Stimulated activated CD4-positive, alpha-beta T cell treated with anti-CD3 and anti-CD28 coated beads, TNF-alpha, amount 100 ng/mL, for 1 hour (primary cell): ENCODE measurements at places on chromosomes 1 and 21.
A peak's percentile ranks its signal among the peaks of the same experiment; 100 is the strongest.

GRCh38 chr1:7960867-7961215 is 670 bp upstream of the PARK7 start:
- no peak for DNase-seq

DNA sequence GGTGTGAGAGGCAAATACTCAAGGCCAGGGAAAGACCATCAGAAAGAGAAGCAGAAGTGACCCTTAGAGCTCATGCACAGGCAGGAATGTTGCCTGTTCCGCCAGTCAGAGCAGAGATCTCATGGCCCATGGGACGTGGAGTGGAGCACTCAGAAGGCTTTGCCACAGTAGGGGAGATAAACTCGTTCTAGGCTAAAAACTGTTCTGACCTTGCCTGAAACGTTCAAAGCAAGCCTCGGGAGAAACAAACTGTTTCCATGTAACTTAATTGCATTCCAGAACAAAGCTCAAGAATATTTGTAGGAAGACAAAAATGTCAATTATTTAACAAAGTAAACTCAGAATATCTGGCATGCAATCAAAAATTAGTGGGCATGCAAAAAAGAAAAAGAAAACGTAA is 20.7 kb upstream of the SLC19A1 start:
- DNase-seq, result no peak

DNA sequence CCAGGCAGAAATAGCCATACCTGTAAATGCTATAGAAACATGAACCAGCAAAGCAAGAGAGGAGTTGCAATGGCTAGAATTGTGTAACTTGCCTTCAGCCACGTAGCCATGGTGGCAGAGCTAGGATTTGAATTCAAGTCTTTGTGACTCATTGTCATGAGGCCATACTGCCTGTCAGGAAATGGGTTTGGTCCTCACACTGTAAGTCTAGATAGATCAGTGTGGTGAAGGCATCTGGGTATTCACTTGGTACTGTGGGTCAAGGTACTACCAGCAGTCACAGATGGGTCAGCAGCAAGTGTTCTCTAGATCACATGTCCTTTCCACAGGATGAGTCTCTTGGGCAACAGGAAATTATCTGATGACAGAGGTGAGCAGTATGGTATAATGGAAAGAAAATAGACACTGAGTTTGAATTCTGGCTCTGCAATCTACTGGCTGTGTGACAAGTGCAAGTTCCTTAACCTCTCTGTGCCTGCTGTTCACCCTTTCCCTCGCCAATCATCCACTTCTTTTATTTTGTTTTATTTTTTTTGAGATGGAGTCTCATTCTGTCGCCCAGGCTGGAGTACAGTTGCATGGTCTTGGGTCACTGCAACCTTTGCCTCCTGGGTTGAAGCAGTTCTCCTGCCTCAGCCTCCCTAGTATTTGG is 36.9 kb downstream of the FGGY start:
- DNase-seq, result no peak

- DNase-seq, result no peak
Observed at GRCh38 chr1:97632075-97632474, 288.8 kb downstream of the DPYD start.

- DNase-seq, result no peak
Observed at GRCh38 chr1:226310637-226311195, 1.8 kb upstream of the LIN9 start.

DNA sequence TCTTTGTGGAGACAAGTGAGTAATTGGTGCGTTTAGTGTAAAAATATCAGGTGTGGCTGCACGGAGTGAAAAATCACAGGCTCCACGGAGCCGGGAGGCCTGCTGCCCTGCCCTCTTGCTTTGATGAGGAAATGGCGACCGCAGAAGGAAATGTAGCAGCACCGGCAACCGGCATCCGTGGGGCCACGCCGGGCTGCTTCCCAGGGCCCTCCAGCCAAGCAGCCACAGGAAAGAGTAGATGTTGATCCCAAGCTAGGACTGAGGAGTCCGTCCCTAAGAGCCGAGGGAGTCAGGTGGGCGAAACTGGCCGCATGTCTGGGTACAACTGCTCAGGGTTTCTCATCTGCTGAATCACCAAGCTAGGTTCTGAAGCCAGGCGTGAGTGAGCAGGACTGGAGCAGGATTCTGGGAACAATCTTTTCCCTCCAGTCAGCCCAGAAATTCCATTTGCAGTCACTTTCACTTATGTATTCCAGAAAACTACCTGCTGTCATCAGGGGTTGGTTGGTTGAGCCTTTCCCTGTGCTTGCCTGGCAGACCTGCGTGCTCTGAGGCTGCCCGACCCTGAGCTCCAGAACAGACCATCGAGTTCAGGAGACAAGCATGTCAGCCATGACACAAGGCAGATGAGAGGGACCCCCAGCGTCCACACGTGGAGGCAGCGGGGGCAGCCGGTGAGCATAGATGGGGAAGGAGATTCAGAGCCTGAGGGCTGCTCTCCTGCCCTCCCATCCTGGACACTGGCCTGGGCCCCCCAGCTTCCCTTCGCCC is 5.8 kb upstream of the ITGB2 start:
- no peak for DNase-seq

- DNase-seq, result peak; percentile 27
Observed at GRCh38 chr1:226547754-226548191, 791 bp upstream of the STUM start.

DNA sequence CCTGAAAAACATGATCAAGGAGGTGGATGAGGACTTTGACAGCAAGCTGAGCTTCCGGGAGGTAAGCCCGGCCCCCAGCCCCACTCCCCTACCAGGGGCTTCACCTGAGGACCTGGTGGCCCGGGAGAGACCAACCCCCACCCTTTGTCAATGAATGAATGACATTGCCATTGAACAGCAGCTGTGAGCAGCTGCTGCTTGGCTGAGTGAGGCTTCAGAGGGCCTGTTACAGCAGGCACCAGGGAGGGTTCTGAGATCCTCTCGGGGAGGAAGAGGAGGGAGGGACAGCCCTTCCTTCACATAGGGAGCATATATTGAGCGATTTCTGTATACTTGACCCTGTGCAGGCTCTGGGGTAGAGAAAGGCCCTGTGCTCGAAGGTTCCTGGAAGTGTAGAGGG is 12.3 kb upstream of the CTRC start:
- no peak for DNase-seq

GRCh38 chr1:115336741-115337140 is 1.3 kb downstream of the NGF start:
- DNase-seq, result no peak
